ENCODE measurements at places on chromosomes 2 and 18. TPM values are rescaled to one million over a fixed set of nuclear protein-coding genes. Genes with fewer than 3 reads are reported as not detected.

OTOS gene
- not detected for total RNA-seq

TRIM43 gene
- not detected for total RNA-seq

PKP4 gene
- 17.7 TPM for total RNA-seq

DYNAP gene
- total RNA-seq, result not detected

C2orf72 gene
- not detected for total RNA-seq

MGAT4A gene
- total RNA-seq, result not detected

C2orf66 gene
- total RNA-seq, result not detected

SEPTIN10 gene
- total RNA-seq, result 51.0 TPM

CDH20 gene
- under 0.01 TPM for total RNA-seq

SCYGR3 gene
- not detected for total RNA-seq

SMYD1 gene
- total RNA-seq, result not detected

ADCYAP1 gene
- not detected for total RNA-seq

NT5C1B gene
- not detected for total RNA-seq

POTEJ gene
- total RNA-seq, result not detected

CCL20 gene
- 2.2 TPM for total RNA-seq

CPLX4 gene
- not detected for total RNA-seq

LCT gene
- total RNA-seq, result not detected

CFC1 gene
- total RNA-seq, result not detected
